ENCODE measurements at places on chromosomes 2 and 18. TPM values are rescaled to one million over a fixed set of nuclear protein-coding genes. Genes with fewer than 3 reads are reported as not detected.

Gene APCDD1
- not detected for total RNA-seq

Gene DES
- not detected for total RNA-seq

Gene MC2R
- total RNA-seq, result not detected

Gene SERTAD2
- 34.5 TPM for total RNA-seq

Gene ACOXL
- not detected for total RNA-seq

Gene PSMA8
- total RNA-seq, result 1.4 TPM

Gene CD226
- 24.6 TPM for total RNA-seq

Gene CAVIN2
- not detected for total RNA-seq

Gene CFAP65
- not detected for total RNA-seq

Gene C2orf42
- 36.6 TPM for total RNA-seq

Gene HOXD9
- total RNA-seq, result not detected

Gene TWIST2
- not detected for total RNA-seq

Gene ARHGAP28
- not detected for total RNA-seq

Gene TBR1
- not detected for total RNA-seq

Gene KLHL41
- total RNA-seq, result not detected

Gene WNT10A
- 1.8 TPM for total RNA-seq

Gene ORMDL1
- 191 TPM for total RNA-seq

Gene REG1B
- total RNA-seq, result not detected

Gene CTNNA2
- not detected for total RNA-seq

Gene DHRS9
- not detected for total RNA-seq

Gene RNF144A
- 39.5 TPM for total RNA-seq

Gene PKDCC
- total RNA-seq, result not detected

Gene FBXO15
- total RNA-seq, result 4.2 TPM

Gene SULT1C2
- total RNA-seq, result not detected

Gene CFC1
- not detected for total RNA-seq

Gene EPAS1
- 1.1 TPM for total RNA-seq

Gene STARD6
- total RNA-seq, result not detected

Gene EMILIN1
- 0.86 TPM for total RNA-seq

Gene CAPN14
- total RNA-seq, result 0.41 TPM

Gene TGFBRAP1
- total RNA-seq, result 22.8 TPM

Gene SLC30A3
- not detected for total RNA-seq

Gene VWC2L
- total RNA-seq, result not detected

All from naive thymus-derived CD8-positive, alpha-beta T cell (primary cell).